ENCODE measurements at places on chromosomes 3 and 15.
A peak's percentile ranks its signal among the peaks of the same experiment; 100 is the strongest.

- no peak for DNase-seq
Measured at GRCh38 chr3:41277790-41278465, 78.6 kb downstream of the CTNNB1 start.

DNA sequence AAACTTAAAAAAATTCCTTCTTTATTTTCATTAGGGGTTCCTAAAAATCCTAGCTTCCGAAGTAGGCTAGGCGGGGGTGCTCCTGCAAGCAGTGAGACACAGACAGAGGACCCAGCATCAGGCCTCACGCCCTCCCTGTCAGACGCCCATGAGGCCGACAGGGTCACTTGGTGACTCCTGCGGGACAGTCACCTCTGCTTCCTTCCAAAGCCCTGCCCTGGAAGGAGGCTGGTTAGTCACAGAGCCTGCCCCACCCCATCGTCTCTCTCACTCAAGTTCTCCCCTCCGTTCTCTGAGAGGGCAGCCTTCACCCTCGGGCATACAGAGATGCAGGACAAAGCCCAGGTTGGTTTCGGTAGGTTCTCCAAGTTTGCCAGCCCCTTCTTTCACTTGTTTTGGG, 38.6 kb downstream of the EHD4 start:
- DNase-seq = no peak

DNA sequence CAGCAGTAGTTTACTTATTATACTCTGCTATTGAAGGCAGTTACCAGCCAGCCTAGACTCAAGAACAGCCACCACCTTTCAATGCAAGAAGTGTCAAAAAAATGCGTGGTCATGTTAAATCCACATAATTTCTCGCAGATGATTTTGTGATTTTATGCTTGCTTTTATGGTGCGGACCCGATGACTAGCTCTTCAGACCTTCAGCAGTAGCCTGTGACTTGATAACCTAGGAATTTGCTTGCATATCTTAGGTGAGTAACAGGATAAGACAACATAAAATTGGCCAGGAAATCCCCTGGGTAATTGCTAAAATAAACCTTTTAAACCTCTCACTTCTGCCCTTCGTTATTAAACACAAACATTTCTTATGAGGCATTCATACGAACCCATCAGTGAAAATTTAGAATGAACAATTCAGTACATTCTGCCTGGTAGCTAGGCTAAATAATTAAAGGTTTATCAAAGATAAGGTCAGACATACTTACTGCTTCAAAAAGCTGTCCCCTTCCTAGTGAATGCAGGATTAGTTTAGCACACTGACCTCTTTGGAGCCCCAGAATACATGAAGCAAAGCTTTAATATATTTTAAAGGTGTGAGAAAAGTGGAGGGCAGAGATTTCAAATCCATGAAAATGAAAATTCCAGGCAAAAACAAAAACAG, 798.8 kb downstream of the OTOL1 start:
- DNase-seq = no peak

DNA sequence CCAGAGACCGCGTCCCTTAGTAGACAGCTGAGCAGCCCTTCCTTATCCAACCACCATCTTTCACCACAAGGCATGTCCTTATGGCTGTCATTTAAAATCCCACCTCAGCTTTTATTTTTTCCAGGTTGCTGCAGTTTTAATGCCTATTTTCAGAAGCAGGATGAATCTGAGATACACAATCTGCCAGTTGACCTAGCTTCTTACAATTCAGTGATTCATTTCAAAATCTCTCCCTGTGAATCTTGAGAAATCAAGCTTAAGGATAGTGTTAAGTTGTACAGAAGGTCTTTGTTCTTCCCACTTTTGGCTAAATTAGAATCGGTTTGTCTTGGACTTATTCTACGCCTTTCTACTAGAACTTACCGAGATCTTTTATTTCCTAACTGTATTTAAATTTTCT, 522.3 kb upstream of the CFAP20DC start:
- DNase-seq = no peak

- no peak for DNase-seq
Measured at GRCh38 chr3:18645619-18646018, 220.5 kb upstream of the SATB1 start.

GRCh38 chr3:100517276-100517675, 24.9 kb downstream of the TMEM45A start:
- no peak for DNase-seq

GRCh38 chr15:99762288-99762687, 29.1 kb upstream of the LYSMD4 start:
- DNase-seq = no peak

DNA sequence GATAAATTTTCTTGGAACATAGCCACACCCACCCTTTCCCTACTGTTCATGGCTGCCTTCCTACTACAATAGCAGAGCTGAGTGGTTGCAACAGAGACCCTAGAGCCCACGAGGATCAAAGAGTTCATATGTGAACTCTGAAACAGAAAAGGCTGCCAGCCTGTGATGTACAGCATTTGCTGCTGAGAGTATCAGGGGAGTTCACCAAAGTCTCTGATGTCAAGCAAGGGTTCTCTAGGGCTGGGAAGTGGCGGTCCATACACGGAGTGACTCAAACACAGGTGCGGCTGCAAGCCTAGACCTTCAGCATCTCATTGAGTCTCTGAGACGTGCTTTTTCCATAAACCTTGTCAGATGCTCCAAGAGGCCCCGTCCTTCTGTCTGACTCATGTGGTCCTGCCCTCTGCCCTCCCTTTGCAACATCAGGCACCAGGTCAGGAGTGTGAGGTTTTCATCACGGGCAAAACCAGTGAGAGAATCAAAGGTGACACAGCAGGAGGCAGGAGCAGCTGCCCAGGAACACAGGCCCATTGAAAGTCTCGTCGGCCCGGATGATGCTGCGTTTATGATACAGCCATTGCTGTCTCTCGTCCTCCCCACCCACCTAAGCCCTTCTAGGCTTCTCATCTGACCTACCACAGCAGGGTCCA, 42.9 kb downstream of the PCSK6 start:
- no peak for DNase-seq

- DNase-seq = no peak
Measured at GRCh38 chr15:84398763-84399701, 163.5 kb downstream of the GOLGA6L4 start.

DNA sequence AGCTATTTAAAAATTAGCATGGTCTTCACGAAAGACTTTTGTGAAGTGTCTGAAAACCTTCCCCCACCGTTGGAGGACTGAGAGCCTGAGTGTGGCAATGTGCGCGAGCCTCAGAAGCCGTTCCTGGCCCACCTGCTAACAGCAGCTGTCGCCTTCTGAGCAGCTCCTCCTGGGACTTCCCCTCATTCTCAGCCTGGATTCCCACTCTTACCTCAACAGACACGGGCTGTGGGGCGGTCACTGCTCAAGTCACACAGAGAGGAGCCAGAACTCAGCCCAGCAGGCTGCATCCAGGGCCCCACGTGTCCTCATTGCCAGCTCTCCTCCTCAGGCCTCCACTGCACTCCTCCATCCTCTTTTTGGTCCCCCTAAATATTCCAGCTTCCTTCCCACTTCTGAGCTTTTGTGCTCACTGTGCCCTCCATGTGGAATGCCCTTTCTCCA, 7.8 kb downstream of the DNASE1L3 start:
- DNase-seq = no peak

DNA sequence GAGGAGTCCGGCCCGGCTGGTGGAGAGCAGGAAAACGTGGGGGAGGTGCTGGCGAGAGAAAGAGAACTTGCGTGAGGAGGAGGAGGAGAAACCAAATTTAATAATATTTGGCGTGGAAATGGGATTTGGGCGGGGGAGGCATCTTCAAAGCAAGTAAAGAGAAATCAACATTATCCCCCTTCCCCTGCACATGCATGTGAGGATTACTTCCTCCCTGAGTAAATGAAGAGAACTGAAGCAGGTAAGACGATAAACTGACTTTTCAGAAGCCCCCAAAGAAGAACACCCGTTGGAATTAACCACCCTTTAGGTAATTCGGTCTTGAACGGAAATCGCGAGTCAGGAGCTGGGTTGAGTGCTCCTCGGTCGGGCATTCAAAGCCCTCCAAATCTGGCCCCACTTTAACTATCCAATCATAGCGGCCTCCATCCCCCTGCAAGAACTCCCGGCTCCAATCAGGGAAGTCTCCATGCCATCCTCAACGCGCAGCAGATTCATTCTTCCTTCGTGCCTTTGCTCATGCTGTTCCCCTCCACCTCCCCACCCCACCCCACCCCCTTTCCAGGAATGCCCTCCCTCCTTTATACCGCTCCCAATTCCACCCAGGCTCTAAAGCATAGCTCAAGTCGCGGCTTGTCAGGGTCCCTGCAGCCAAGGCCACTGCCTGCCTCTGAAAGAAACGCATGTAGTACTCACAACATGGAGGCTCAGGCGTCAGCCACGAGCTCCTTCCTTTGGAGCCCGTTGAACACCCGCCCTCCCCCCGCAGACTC, 545 bp upstream of the RFX7 start:
- DNase-seq = peak; percentile 46

DNA sequence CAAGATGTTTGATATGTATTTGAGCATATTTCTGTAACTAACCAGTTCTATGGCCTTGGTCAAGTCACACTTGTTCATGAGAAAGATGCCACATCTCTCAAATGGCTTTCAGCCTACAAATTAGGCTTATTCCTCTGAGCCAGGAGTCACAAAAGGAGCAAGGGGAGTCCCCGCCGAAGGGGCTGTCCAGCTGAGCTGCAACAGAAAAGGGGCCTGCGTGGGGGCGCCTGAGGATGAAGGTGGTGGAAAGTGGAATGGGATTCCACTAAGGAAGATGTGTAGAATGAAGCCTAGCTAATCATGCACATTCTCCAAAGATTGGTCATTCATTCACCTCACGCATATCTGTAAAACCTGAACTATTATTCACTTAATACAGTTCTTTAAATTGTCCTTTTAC, 19.1 kb downstream of the ALDH1L1 start:
- DNase-seq = no peak

GRCh38 chr3:138296639-138297038, 33.0 kb downstream of the NME9 start:
- no peak for DNase-seq

DNA sequence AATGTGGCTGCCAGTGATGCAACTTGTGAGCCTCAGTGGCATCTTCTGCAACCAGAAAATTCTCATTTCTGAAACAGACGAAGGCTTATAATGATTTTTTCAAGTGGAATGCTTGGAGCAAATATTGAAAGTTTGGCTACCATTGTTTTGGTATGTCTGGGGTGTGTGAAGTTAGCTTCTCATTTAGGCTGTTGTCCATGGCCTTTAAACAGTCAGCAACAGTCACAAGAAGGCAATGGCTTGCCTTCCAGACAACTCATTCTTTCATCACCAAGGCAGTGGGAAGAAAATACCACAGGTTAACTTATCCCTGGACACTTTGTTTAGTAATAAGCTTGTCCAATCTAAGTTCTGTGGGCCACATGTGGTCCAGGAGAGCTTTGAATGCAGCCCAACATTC, 4.7 kb upstream of the BNC1 start:
- DNase-seq = no peak

DNA sequence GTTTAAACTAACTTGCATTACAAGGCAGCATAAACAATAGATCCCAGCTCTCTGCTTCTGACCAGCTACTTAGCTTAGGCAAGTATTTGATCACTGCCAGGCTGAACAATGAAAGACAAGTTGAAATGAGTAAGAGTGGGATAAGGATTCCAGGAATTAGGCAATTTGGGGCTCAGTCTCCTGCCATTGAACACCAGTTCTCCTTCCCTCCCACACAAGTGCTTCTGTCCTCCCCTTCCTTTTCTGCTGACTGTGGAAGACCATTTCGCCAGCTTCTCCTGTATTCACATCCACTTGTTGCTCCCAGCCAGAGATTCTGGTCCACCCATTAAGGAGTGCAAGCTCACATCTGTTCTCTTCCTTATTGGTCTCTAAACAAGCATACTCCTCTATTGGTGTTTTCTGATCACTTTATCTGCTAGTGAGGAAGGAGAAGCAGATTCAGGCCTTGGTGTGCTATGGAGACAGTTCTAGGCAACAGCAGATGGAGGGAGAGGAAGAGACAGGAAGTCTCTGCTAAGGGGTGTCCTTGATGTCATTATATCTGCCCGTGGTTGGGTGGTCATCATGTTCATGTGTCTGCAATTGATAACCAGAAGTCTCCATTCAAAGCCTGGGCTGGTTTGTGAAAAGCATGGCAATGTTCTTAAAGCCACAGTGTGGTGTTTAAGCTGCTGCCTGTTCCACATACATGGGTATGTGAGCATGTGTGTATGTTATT, 121.5 kb downstream of the PLCL2 start:
- no peak for DNase-seq

- DNase-seq = no peak
Measured at GRCh38 chr3:148880681-148881080, 15.6 kb downstream of the CPA3 start.

Measured in amygdala (tissue), 56 donors.